Cardiac muscle cell (in vitro differentiated cells and primary cell): ENCODE measurements at places on chromosomes 5 and 9. TPM values are rescaled to one million over a fixed set of nuclear protein-coding genes. Genes with fewer than 3 reads are reported as not detected.

DNA sequence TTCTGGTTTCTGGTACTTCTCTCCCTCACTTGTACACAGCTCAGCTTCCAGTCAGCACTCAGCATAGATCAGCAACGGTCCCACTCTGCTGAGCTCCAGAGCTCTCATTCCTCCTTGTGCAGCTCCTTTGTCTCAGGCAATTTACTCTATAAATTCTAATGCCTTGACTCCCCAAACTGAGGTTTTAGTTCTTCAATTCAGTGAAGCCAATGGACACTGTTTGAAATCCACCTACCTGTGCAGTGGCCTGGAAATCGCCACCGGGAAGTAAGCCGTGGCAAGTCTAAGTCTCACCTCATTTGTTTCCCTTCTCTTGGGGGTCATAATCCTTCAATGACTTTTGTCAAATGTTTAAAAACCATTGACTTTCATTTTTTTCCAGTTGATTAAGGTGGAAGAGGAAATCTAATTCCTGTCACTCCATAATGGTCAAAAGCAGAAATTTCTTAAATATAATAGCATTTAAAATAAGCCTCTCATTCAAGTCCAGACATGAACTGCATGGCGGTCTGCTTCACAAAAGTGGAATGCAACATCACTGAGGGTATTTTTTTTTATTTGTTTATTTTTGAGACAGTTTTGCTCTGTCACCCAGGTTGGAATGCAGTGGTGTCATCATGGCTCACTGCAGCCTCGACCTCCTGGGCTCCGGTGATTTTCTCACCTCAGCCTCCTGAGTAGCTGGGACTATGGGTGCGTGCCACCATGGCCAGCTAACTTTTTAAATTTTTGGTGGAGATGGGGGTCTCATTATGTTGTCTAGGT, 79.6 kb downstream of the C7 start:
- no peak overlapping the region for H3K27ac ChIP-seq
- H3K27me3 ChIP-seq, result no peaks in the 10 kb centered on the region
- no peak for DNase-seq
- peaks cover 12% of the 10 kb centered on the region for H3K4me1 ChIP-seq
- H3K4me3 ChIP-seq, result no peak overlapping the region

DNA sequence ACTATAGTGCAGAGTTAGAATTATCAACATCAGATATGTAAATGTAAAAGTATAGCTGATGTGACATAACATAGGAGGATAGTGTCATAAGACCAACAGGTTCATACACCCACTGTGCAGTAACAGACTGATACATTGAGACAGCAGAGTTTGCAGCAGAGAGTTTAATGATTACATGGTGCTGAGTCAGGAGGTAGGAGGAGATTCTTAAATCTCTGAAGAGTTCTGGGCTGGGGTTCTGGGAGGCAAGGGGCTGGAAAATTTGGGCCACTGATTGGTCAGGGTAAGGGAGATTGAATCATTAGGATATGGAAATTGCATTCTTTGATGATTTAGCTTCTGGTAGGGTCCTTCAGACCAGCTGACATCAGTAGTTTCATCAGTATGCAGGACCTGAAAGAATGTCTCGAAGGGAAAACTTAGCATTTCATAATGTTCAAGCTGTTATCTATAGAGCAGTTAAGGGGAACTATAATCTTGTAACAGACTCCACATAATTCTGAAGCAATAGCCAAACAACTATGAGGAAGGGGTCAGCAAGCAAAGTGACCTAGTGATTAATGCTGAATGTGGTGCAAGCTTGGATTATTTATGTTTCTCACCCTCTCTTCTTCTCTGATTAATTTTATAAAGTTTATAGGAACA, 35.6 kb downstream of the CCL28 start:
- no peaks in the 10 kb centered on the region for H3K4me1 ChIP-seq
- no peaks in the 10 kb centered on the region for H3K27me3 ChIP-seq
- H3K36me3 ChIP-seq, result no peaks in the 10 kb centered on the region
- no peak for DNase-seq
- no peak overlapping the region for H3K27ac ChIP-seq
- no peak overlapping the region for H3K4me3 ChIP-seq

- no peaks in the 10 kb centered on the region for H3K27me3 ChIP-seq
- H3K4me3 ChIP-seq, result no peak overlapping the region
- no peaks in the 10 kb centered on the region for H3K36me3 ChIP-seq
- H3K4me1 ChIP-seq, result no peaks in the 10 kb centered on the region
- H3K27ac ChIP-seq, result no peak overlapping the region
Measured at GRCh38 chr9:119544492-119544891, 175.3 kb upstream of the BRINP1 start.

The AK3 gene
- 105 and 106 TPM in 2 replicates for total RNA-seq

The PTGES gene
- 1.4 and 1.9 TPM in 2 replicates for total RNA-seq

The MRRF gene
- total RNA-seq, result 41.0 and 44.4 TPM in 2 replicates

- H3K27ac ChIP-seq, result no peak overlapping the region
- no peaks in the 10 kb centered on the region for H3K27me3 ChIP-seq
- H3K4me3 ChIP-seq, result no peak overlapping the region
- DNase-seq, result no peak
- no peaks in the 10 kb centered on the region for H3K36me3 ChIP-seq
Measured at GRCh38 chr9:83701769-83702168, 6.0 kb downstream of the UBQLN1 start.

DNA sequence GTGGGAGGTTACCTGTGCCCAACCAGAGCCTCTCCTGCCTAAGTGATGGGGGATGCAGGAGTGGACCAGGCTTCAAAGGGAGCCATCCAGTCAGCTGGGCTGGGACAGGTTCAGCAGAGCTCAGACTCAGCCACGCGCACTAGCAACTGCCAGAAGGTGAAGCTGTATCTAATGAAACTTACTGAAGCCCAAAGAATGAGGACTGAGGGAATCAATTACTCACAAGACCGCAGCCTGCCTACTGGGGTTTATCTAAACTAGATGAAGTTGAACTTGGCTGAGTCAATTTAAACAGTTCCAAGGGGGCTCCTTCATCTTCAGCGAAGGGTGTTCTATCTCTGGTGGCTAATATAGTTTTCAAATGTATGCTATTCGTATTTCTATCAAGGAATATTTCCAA, 11.4 kb downstream of the HAND1 start:
- peaks cover 20% of the 10 kb centered on the region for H3K4me1 ChIP-seq
- DNase-seq, result no peak
- H3K36me3 ChIP-seq, result no peaks in the 10 kb centered on the region
- H3K27me3 ChIP-seq, result peaks cover 35% of the 10 kb centered on the region

The LCN10 gene
- total RNA-seq, result 0.63 TPM in 1 of 2 replicates, not detected in the other

The C9orf153 gene
- 0.74 and 1.0 TPM in 2 replicates for total RNA-seq

DNA sequence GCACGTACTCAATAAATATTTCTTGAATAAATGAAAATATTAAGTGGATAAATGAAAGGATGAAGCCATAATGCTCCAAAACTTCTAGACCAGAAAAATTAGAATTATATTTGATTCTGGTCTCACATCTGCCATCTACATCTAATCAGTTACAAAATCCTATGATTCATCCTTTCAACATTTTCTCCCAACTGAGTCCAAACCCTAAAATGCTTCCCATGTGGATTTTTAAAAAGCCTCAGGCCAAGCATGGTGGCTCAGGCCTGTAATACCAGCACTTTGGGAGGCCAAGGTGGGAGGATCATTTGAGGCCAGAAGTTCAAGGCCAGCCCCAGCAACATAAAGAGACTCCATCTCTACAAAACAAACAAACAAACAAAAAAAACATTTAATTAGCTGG, 31.6 kb upstream of the FST start:
- H3K27me3 ChIP-seq, result no peaks in the 10 kb centered on the region
- H3K36me3 ChIP-seq, result no peaks in the 10 kb centered on the region
- H3K4me1 ChIP-seq, result no peaks in the 10 kb centered on the region
- H3K27ac ChIP-seq, result no peak overlapping the region

DNA sequence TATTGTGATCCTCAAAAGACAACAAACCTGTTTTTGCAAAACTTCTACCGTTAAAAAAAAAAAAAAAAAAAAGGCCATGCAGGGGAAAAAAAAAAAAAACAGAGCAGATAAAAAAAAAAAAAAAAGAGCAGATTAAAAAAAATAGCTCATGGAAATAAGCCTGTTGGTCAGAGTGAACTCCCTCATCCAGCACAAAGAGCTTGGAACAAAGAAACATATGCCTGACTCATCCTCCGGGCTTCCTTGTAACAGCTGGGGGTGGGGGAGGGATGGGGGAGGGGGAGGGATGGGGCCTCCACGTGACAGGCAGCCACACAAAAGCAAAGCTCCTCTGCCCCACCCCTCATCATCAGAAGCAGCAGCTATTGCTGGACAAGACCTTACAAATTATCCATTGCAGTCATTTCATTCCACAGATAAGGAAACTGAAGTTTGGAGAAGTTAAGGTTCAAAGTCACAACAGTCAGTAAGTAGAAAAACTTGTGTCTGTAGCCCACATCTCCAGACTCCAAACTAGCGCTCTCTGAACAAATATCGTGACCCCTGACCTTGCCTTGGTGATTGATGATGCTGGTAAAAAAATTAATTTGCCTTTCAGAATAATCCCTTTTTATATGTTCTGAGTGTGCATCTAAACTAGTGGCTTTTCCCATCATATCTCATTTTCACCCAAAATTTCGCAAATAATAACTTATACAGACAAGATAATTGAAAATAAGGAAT, 38.9 kb downstream of the SLC35D2 start:
- H3K4me3 ChIP-seq, result no peak overlapping the region
- H3K27ac ChIP-seq, result no peak overlapping the region
- H3K27me3 ChIP-seq, result no peaks in the 10 kb centered on the region
- peak; percentile 97 for DNase-seq
- H3K4me1 ChIP-seq, result no peaks in the 10 kb centered on the region

The MLANA gene
- total RNA-seq, result not detected in 2 replicates

The PCDHB2 gene
- total RNA-seq, result 43.9 and 51.5 TPM in 2 replicates

The XPA gene
- total RNA-seq, result 16.0 and 21.1 TPM in 2 replicates

The PITX1 gene
- total RNA-seq, result 0.07 TPM in 1 of 2 replicates, not detected in the other

The MYORG gene
- 0.92 and 2.0 TPM in 2 replicates for total RNA-seq

The NUTM2F gene
- total RNA-seq, result 1.7 TPM in 1 of 2 replicates, not detected in the other

The CFAP157 gene
- 0.81 and 0.86 TPM in 2 replicates for total RNA-seq

The LMX1B gene
- 0.14 TPM in 1 of 2 replicates, not detected in the other for total RNA-seq

The PCDHGC3 gene
- total RNA-seq, result 23.6 and 29.9 TPM in 2 replicates

The DMRTA1 gene
- total RNA-seq, result 3.8 and 4.8 TPM in 2 replicates

The WDR38 gene
- total RNA-seq, result not detected in 2 replicates

DNA sequence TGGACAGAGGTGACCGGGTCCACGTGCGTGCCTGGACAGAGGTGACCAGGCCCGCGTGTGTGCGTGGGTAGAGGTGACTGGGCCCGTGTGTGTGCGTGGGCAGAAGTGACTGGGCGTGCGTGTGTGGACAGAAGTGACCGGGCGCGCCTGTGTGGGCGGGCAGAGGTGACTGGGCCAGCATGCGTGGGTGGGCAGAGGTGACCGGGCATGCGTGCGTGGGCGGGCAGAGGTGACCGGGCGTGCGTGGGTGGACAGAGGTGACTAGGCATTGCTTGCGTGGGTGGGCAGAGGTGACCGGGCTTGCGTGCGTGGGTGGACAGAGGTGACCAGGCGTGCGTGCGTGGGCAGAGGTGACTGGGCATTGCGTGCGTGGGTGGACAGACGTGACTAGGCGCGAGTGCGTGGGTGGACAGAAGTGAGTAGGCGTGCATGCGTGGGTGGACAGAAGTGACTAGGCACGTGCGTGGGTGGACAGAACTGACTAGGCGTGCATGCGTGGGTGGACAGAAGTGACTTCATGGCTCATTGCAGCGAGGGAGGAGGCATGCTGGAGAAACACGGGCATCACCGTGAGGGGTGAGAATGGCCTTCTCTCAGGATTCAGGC, 254.1 kb upstream of the IRX4 start:
- H3K36me3 ChIP-seq, result no peaks in the 10 kb centered on the region
- DNase-seq, result no peak
- H3K4me1 ChIP-seq, result no peaks in the 10 kb centered on the region
- no peak overlapping the region for H3K27ac ChIP-seq
- H3K4me3 ChIP-seq, result no peak overlapping the region

GRCh38 chr5:159181152-159181551, 28.2 kb downstream of the RNF145 start:
- H3K36me3 ChIP-seq, result peaks cover 3% of the 10 kb centered on the region
- no peaks in the 10 kb centered on the region for H3K27me3 ChIP-seq
- DNase-seq, result no peak
- H3K27ac ChIP-seq, result no peak overlapping the region

- no peak for DNase-seq
- no peak overlapping the region for H3K4me3 ChIP-seq
- H3K36me3 ChIP-seq, result no peaks in the 10 kb centered on the region
Measured at GRCh38 chr5:138605254-138605972, 30.2 kb upstream of the HSPA9 start.

- H3K36me3 ChIP-seq, result peaks cover 46% of the 10 kb centered on the region
- H3K4me3 ChIP-seq, result no peak overlapping the region
- H3K27me3 ChIP-seq, result no peaks in the 10 kb centered on the region
Measured at GRCh38 chr9:92297611-92298010, 4.1 kb upstream of the IARS1 start.

The IL3 gene
- not detected in 2 replicates for total RNA-seq

GRCh38 chr5:52925001-52925400, 64.2 kb upstream of the ITGA2 start:
- H3K4me3 ChIP-seq, result no peak overlapping the region
- H3K27ac ChIP-seq, result no peak overlapping the region
- DNase-seq, result peak; percentile 53
- no peaks in the 10 kb centered on the region for H3K4me1 ChIP-seq

- no peaks in the 10 kb centered on the region for H3K27me3 ChIP-seq
- no peaks in the 10 kb centered on the region for H3K4me1 ChIP-seq
- H3K4me3 ChIP-seq, result no peak overlapping the region
- DNase-seq, result no peak
- no peaks in the 10 kb centered on the region for H3K36me3 ChIP-seq
Measured at GRCh38 chr9:14895806-14896205, 14.4 kb downstream of the FREM1 start.

GRCh38 chr9:24828687-24829086, 283.0 kb upstream of the IZUMO3 start:
- no peaks in the 10 kb centered on the region for H3K4me1 ChIP-seq
- H3K4me3 ChIP-seq, result no peak overlapping the region
- no peak overlapping the region for H3K27ac ChIP-seq
- no peak for DNase-seq
- no peaks in the 10 kb centered on the region for H3K27me3 ChIP-seq

DNA sequence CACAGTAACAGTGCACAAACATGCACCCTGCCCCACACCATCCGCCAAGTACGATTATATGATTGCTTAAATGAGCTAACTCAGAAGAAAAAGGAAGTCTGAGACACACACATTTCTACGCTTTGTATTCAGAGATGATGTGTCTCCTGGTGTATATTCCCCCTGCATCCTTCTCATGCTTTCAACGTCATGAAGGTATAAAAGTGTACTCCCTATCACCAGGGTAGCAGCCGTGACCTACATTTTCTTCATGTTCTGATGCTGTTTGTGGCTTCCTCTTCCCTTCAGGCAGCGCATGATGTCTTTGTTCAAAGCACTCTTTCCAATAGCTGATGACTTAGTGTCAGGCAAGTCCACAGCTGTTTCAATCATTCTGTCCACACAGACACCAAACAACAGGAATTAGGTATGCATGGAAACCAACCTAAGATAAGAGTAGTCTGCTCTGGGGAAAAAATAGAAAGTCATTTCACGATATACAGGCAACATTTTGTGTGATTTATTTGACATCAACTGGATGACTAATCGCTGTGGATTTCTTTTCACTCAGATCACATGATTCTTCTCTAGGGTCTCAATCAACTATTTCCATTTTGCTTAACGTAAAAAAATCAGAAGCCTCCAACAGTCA, 269.4 kb upstream of the PTGER4 start:
- H3K36me3 ChIP-seq, result no peaks in the 10 kb centered on the region
- H3K4me1 ChIP-seq, result no peaks in the 10 kb centered on the region
- DNase-seq, result peak; percentile 84

- no peaks in the 10 kb centered on the region for H3K27me3 ChIP-seq
- H3K4me1 ChIP-seq, result peaks cover 6% of the 10 kb centered on the region
- no peaks in the 10 kb centered on the region for H3K36me3 ChIP-seq
- H3K27ac ChIP-seq, result no peak overlapping the region
- no peak for DNase-seq
Measured at GRCh38 chr5:24235946-24236345, 408.8 kb downstream of the CDH10 start.
